ENCODE measurements at places on chromosomes 6 and 20.

GRCh38 chr6:26045928-26046368 lies 41.3 kb upstream of the HFE start:
- peak; percentile 63 for DNase-seq

DNA sequence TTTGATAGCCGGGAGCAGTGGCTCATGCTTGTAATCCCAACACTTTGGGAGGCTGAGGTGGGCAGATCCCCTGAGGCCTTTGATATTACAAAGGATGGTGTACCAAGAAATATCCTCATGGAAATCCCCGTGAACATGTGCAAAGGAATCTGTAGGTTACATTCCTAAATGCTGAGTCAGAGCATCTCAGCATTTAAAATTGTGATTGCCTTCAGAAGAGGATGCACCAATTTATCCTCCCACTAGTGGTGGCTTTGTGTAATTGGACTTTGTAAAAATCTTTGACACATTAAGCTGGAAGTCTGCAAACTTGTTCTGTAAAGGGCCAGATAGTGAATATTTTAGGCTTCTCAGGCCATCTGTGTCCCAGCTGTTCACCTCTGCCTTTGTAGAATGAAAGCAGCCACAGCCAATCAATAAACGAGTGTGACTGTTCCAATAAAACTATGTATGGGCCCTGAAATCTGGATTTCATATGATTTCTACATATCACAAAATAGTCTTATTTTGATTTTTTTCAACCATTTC lies 11.8 kb downstream of the TMEM14B start:
- DNase-seq: no peak

GRCh38 chr6:28884423-28885131 lies 39.2 kb downstream of the TRIM27 start:
- DNase-seq: no peak

DNA sequence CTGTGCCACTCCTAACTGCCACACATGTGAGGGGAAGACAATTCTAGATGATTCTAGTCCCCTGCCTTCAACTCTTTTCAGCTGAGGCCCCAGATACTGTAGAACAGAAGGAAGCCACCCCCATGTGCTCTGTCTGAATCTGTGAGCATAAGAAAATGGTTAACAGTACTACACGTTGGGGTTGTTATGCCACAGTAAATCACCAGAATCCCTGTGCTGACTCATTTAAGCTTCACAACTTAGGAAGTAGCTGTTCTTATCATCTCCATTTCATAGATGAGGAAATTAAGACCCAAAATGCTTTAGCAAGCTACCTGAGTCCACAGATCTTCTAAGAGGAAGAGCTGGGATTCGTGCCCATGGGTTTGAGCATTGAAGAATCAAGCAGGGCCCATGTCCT lies 27.4 kb upstream of the SCRT2 start:
- DNase-seq: no peak

- DNase-seq: no peak
These were observed 738.2 kb downstream of the CD109 start for GRCh38 chr6:74434171-74434570.

GRCh38 chr20:52963131-52963530 lies 9.0 kb upstream of the TSHZ2 start:
- no peak for DNase-seq

DNA sequence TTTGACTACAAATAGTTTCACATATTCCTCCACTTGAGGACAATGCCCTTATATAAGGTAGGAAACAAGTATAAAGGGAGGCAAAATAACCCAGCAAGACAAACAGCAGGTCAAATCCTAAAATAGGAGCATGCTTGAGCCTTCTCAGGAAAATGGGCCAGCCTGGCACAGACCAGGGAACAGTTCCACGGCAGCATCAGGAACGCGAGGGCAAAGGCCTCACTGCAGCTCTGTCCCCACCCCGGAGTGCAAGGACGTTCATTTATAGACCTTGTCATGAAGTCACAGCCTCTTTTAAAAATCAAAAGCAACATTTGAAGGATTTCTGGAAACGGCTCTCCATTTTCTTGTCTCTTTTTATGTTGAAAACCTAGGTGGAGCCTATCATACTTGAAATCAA lies 17.1 kb downstream of the PDE10A start:
- no peak for DNase-seq

DNA sequence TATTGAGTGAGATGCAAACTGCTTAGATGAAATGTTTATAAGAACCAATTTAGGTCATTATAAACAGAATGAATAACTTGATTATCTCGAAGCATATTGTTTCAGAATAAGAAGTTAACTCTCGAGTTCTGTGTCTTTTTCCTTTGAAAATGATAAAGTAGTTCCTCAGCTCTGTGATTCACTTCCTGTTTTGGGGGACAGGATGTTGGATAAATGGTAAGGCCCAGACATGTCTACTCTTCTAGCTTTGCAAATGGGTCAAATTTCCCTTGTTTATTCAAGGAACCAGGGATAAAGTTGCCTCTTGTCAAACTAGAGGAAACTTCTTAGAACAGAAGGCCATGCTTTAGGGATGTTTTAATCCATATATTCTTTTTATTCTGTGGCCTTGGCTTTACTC lies 246.9 kb downstream of the SOX4 start:
- no peak for DNase-seq

DNA sequence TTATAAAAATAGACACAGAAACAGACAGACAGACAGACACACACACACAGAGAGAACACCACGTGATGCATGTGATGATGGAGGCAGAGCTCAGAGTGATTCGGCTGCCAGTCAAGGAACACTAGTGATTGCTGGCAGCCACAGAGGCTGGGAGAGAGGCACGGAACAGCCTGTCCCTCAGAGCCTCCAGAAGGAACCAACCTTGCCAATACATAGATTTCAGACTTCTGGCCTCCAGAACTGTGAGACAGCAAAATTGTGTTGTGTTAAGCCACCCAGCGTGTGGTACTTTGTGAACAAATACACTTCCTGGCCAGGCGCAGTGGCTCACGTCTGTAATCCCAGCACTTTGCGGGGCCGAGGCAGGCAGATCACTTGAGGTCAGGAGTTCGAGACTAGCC lies 9.5 kb upstream of the PARD6B start:
- no peak for DNase-seq

DNA sequence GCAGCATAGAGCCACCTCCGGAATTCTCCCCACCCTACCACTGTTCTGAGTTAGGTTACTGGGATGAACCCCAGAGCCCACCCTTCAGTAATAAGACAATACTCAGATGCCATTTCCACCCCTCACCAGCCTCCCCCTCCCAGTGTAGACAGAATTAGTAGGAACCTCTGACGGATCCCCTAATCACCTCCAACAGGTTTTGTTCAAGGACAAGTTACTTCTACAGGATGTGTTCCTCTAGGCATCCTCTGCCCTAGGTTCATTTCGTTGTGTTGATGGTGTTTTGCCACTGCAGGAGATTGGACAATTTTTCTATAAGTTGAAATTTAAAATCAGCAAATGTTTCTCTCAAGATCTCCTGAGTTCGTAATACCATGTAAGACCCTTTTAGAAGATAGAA lies 22.8 kb downstream of the PLEKHG1 start:
- no peak for DNase-seq

DNA sequence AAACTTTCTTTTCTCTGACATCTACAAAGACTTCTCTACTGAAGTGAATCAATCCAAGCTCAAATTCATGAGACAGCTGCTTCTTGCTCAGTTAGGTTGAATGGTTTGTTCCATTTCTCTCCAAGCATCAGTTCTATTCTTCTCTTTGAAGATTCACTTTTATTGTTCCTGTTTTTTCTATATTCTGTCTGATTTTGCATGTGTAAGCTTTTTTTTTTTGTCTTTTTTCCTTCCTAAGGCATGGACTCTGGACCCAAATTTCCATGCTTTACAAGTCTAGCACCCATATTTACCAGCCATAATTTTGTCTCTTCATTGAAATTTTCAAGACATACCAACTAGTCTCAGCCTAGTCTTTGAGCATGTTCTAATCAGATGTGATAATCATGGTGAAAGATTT lies 25.9 kb upstream of the STXBP5 start:
- no peak for DNase-seq

- no peak for DNase-seq
These were observed 38.5 kb downstream of the DLGAP4 start for GRCh38 chr20:36344517-36345132.

DNA sequence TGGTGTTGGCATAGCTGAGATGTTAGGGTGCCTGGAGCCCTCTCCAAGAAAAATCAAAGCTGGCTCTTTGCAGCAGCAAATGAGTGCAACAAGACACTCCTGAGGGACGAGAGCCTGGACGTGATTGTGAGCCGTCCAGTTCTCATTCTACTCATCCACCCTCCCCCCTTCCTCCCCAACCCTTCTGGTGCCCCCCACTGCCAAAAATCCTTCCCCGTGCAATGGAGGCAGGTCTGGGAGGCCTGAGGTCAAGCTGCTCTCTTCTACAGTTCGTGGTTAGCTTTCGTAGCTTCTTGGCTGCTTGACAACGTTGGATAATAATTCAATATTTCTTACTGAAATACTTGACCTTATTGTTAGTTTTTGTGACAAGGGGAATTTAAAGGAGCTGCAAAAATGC lies 185.3 kb upstream of the SUPT3H start:
- DNase-seq: no peak

DNA sequence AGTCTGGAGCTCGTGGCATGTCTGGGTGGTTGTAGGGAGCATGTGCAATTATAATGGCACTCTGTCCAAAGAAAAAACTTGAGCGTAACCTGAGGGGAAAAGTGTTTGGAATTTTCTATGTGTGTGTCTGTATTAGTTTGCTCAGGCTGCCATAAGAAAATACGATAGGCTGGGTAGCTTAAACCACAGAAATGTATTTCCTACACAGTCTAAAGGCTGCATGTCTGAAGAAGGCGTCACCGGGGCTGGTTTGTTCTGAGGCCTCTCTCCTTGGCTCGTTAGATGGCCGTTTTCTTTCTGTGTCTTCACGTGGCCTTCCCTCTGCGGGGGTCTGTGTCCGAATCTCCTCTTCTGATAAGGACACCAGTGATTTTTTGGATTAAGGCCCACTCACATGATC lies 59.0 kb downstream of the IGF2R start:
- DNase-seq: no peak

DNA sequence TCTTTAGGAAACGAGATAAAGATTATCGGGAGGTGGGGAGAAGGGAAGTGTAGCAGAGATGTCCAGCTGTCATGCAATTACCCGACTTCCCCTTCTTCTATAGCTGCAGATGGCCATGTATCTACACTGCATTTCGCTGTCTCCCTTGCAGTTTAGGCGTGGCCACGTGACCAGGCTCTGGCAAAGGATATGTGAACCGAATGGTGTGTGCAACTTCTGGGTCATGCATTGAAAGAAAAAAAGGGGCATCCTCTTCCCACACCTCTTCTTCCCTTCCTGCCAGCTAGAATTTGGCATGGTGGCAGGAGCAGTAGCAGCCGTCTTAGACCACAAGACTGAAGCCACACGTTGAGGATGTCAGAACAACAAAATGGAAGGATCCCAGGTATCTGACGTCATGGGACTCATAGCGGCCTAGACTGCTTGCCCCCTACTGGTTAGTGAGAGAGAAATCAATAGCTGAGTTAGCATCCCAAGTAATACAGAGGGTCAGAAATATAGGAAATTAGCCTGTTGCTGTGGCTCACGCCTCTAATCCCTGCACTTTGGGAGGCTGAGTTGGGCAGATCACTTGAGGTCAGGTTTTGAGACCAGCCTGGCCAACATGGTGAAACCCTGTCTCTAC lies 32.8 kb downstream of the TCF15 start:
- no peak for DNase-seq

DNA sequence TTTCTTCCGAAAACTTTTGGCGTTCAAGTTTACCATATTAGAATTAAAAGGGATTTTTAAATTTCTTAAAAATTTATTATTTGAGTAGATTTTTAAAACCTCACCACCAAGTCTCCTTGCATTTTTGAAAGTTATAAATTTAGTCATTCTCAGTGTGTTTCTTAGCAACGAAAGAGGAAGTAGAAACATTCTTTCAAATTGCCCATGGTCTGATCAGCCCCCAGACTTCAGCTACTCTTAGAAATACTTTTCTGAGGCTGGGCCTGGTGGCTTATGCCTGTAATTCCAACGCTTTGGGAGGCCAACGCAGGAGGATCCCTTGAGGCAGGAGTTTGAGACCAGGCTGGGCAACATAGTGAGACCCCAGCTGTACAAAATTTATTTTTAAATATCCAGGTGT lies 15.1 kb upstream of the RTF2 start:
- DNase-seq: peak; percentile 29

DNA sequence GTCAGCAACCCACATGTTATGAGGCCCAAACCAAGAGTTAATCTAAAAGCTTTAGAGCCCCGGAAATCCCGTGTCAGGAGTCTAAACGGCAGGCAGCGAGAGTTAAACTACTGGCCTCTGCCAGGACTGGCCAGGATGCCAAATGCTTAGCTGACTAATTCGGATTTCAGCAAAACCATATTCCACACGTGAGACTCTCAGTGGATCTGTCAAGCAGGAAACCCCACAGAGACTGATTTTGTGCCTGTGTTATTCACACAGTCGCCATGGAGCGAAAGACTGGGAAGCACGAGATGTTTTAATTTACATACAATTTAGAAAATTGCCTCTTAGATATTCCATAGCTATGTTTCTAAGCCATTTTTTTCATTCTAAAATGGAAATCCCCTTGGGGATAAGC lies 152.9 kb downstream of the RNASET2 start:
- DNase-seq: no peak

Data from GM06990 (cell line).